GM04504 (cell line): ENCODE measurements at places on chromosomes 11 and 22.

- no peak for DNase-seq
These were observed 892.3 kb downstream of the OPCML start for GRCh38 chr11:132639986-132640385.

GRCh38 chr22:32040324-32040904 lies 2.6 kb upstream of the SLC5A1 start:
- DNase-seq: no peak

- no peak for DNase-seq
These were observed 34.5 kb downstream of the RPUSD4 start for GRCh38 chr11:126176853-126177470.

DNA sequence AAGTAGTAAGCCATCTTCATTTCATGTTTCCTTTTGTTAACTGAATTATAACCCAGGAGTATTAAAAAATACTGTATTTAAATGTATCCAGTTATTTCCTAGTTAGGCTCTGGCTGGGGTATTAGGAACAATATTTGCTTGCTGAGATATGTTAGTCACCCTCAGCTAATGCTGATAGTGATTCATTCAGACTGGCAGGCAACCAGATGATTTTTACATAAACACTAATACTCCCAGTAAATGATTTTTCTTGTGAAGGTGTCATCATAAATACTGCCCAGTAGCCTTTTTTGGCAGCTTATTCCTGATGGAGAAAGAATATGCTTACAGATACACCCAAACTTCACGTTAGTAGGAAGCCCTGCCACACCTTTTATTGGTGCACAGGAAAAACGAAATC lies 8.1 kb downstream of the YWHAH start:
- DNase-seq: peak; percentile 76

- DNase-seq: peak; percentile 48
These were observed 15.5 kb upstream of the RASD2 start for GRCh38 chr22:35524966-35525686.

- no peak for DNase-seq
These were observed 68.6 kb downstream of the RAB38 start for GRCh38 chr11:88106666-88107065.

DNA sequence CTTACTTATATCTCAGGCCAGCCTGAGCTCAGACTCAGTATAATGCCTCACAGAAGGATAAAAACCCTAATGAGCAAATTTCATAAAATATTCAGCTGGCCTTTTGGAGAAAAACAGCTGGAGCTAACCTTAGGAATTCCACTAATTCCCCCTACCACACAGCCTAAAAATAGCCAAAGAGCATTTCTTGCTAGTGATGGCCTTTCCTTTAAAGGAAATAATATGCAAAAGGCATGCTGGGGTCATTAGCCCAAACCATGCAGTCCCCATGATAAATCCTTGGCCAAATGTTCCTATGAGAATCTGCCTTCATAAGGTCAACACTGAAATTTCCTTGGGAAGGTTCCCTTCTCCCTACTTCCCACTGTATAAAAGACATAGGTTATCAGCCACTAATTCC lies 38.2 kb downstream of the SYTL2 start:
- DNase-seq: peak; percentile 32

GRCh38 chr11:34068111-34068510 lies 16.6 kb downstream of the CAPRIN1 start:
- DNase-seq: no peak

- DNase-seq: peak; percentile 89
These were observed 18.2 kb downstream of the ADM start for GRCh38 chr11:10322830-10323792.

GRCh38 chr22:25475257-25476022 lies 89.0 kb upstream of the GRK3 start:
- no peak for DNase-seq

- no peak for DNase-seq
These were observed 1.6 kb downstream of the C1QTNF6 start for GRCh38 chr22:37186228-37186996.

- no peak for DNase-seq
These were observed 76.6 kb upstream of the LMO1 start for GRCh38 chr11:8340296-8340695.

GRCh38 chr11:125952559-125952958 lies 6.7 kb downstream of the VSIG10L2 start:
- DNase-seq: no peak
